Dorsolateral prefrontal cortex (tissue), 122 donors: ENCODE measurements at places on chromosomes 2 and 18. TPM values are rescaled to one million over a fixed set of nuclear protein-coding genes. Genes with fewer than 3 reads are reported as not detected.

FOXI3 gene
- not detected for total RNA-seq

MEIS1 gene
- 14.4 TPM for total RNA-seq

ANKAR gene
- total RNA-seq: 15.7 TPM

DNA sequence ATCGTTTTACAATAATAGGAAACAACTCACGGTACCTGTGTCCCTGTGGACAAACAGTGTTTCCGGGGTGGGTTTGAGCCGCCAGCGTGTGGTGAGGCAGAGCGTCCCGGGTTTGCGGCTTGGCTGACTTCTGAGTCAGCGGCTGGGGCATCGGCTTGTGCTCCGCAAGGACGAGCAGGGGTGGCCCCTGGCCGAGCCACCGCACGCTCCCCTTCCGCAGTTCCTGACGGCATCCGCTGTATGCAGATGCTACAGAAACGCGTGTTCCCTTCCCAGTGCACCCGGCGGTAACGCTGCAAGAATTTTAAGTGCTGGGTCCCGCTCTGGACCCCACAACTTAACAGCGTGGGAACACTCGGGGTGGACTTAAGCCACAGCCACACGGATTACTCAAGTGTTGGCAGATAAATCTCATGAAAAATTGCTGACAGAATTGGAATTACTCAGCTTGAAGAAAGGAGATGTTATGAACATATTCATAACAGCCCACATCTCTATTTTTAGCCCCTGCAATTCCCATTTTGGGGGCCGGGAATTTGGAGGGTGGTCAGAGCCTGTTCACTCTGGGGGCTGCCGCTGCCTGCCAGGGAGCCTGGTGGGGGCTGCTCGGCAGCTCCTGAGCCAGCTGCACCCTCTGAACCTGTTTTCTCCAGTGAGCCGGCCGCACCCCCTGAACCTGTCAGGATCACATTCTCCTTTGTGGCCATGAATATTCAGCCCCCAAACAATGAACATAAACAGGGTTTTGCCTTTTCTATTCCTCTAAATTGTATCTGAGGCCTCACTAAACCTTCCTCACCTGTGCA is 12.6 kb upstream of the KCNG2 start:
- no peak for DNase-seq

- no peak for DNase-seq
These were observed 66.3 kb downstream of the SCN2A start for GRCh38 chr2:165305391-165306096.

DNA sequence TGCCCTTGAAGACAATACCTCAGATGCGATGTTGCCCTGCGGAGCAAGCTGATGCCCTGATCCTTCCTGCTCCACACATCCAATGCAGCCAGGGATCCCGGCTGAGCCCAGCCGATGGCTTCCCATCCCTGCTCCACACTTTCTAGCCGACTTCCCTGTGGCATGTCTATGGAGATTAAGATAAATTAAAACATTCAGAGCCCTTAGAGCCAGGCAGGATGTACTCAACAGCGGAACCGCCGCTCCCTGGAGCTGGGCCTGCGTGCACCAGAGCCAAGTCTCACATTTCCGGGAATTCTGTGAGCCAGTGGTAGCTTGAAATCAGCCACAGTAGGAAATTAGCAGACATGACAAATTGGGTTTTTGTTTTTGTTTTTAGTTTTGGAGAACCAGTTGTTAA is 620.6 kb downstream of the GALR1 start:
- DNase-seq: no peak

DNA sequence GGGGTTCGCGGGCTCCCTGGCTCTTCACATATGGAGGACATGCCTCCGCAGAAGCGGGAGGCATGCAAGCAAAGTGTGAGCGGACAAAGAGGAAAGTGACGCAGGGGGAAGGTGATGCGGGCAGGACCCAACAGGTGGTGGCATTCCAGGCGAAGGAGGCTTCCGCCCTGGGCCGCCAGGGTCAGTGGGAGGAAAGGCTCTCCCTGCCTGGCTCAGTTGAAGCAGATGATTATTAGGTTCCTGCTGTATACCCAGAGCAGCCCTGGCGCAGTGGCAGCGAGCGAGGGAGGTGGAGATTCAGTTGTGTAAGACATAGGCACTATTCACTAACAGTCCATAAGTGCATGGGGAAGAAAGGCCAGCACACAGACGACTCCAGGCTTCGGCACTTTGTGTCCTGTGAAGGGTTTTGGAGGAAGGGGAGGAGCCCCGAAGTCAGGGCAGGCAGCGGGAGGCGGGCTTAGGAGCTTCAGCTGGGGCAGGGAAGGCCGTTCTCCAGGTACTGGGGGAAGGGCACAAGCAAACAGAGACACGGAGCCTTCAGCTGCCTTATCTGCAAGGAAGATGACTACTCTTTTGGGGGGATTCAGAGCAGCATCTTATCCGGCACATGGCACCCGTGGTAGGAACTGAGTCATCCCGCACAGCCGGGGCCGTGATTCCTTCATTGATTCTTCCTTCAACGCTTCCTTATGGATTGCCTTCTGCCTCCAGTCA is 89.8 kb downstream of the TGOLN2 start:
- DNase-seq: no peak
